Hematopoietic multipotent progenitor cell treated with erythropoietin and hydrocortisone succinate and interleukin-3 and kit ligand, for 15 days (in vitro differentiated cells): ENCODE measurements at places on chromosomes 4 and X.

GRCh38 chr4:22780317-22780716 lies 87.6 kb downstream of the GBA3 start:
- DNase-seq: no peak

GRCh38 chr4:188396037-188396436 lies 256.8 kb downstream of the TRIML1 start:
- no peak for DNase-seq

GRCh38 chr4:2125023-2125422 lies 65.9 kb downstream of the NAT8L start:
- DNase-seq: no peak

GRCh38 chr4:158997660-158998349 lies 105.1 kb upstream of the RAPGEF2 start:
- DNase-seq: no peak

- no peak for DNase-seq
These were observed 3.4 kb upstream of the USP53 start for GRCh38 chr4:119209077-119209476.

DNA sequence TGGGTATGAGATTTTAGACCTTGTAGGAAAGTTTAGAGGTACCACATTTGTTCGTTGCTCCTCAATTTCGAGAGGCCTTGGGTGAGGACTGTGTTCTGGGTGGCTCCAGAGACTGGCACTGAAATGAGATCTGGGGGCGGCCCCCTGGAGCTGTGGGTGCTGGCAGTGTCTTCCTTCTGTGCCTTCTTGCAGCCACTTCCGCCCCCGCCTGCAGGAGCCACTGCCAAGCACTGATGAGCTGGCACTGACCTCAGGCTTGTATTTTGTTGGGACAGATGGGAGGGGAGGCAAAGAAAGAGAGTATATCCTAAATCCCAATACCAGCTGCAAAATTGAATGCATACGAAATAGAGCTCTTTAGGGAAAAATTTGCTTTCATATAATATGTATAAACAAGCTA lies 64.5 kb upstream of the CLDN34 start:
- DNase-seq: no peak

GRCh38 chr4:150018257-150018656 lies 60.0 kb upstream of the DCLK2 start:
- DNase-seq: no peak

DNA sequence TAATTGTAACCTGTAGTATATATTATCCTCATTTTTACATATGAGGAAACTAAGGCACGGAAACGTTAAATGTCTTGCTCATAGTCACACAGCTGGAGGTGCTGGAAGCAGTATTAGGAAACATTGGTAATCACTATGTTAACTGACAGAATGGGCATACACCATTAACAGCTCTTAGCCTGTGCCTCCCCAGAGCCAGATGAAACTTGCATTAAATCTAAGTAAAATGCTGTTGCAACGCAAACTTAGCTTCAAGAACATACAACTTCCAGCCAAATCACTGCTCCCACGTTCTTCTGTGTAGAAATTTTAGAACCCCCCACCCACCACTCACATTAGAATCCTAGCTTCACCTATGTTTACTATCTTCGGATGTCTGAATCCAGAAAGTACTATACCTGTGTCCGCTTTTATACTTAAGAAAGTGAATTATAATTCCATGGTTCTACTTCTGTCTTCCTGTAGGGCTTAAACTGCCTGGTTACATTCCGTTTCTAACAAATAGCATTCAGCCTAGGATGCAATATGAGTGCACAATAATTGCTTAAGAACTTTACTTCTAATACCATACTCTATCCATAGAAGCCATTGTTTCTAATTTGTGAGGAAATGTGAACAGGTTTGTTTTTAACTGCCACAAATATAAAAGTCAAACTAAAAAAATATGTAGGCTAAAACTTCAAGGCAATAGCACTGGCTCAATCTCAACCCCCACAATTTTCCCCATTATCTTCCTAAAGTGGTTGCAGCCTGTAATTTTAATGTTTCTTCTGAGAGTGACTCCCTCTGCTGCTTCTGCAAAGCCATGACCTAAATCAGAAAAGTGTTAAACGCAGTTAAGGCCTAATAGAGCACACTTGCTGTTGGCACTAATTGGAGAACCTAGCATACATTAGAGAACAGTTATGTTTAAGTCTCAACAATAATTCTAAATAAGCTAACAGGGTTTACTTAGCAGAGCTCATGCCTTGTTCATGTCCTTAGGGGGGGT lies 4.4 kb downstream of the UNC5C start:
- no peak for DNase-seq

DNA sequence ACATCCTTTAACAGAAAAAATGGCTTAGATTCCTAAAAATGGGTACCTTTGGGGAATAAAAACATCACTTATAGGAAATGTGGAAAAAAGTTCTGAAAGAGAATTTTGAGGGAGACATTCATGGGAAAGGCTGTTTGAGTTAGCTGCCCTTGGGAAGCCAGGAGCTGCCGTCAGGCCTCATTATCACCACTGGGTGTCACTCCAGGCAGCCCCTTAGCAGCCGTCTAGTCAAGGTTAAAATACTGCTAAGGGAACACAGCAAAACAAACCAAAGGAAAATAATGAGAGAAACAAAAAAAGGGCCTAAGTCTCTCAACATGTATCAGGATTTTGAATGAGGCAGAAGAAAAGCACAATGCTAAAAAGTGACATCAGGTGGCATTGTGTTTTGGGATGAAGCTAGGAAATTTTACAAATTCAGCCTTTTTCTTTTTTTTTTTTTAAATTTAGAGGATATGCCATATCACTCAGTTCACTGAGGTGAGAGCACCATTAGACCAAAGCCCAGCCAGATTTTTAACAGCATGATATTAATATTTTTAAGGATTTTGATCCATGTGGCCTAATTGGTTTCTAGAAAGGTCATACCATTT lies 235.3 kb downstream of the GPAT3 start:
- peak; percentile 34 for DNase-seq

DNA sequence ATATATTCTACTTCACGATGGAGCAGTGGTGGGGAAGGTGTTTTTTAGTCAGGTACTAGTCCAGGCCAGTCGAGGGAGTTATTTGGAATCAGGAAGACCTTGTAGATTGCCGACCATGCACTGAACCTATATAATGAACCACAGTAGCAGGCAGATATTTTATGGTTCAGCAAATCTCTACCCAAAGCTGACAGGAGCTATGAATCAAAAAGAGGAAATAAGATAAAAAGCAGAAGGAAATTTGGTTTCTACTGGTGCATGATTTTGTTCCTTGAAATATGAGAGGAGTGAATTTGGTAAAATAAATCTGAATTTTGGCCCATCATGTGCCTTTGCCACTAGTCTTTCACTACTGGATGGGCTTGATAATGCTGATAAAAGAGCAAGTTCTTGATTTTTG lies 924.3 kb upstream of the DIAPH2 start:
- no peak for DNase-seq

DNA sequence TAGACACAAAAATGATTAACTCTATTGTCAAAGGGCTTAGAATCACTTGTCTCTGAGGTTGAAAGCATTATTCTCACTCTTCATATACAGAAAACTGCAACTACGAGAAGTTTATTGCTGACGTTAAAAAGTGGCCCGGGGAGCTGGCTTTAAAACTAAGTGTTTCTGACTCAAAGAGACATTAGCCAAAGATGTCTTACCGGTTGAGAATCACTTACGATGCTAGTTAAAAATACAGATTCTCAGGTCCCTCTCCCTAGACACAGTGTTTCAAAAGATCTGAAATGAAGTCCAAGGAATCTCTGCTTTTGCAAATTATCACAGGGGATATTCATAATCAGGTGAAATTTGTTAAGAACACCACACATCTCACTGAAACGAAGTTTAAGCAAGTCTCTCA lies 1.2 kb downstream of the GNPDA2 start:
- DNase-seq: no peak

DNA sequence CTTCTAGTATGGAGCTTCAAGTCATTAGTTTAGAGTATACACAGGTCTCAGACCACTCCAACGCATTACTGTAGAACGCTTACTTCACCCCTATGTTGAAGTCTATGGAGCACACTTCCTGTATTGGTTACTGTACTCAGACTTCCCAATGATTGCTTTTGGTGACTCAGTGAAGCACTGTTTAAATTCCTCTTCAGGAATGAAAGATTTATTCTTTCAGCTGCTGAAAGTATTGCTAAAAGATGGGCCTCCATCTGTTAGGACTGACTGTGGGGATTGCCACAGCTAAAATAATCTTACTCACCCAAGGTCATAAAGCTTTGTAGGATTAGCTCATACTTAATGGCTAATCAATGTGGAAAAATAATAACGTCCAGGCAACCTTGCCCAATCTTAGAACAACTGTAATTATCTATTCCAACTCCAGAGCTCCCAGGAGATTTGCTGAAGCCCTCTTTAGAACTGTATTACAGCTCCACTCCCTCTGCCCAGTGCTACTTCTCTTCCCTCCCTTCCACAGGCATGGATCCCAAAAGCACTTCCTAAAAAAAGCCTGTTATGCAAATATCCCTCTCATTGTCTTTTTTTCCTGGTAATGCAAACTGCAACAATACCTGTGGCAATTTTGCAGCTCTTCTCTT lies 281.9 kb upstream of the HS3ST1 start:
- no peak for DNase-seq

DNA sequence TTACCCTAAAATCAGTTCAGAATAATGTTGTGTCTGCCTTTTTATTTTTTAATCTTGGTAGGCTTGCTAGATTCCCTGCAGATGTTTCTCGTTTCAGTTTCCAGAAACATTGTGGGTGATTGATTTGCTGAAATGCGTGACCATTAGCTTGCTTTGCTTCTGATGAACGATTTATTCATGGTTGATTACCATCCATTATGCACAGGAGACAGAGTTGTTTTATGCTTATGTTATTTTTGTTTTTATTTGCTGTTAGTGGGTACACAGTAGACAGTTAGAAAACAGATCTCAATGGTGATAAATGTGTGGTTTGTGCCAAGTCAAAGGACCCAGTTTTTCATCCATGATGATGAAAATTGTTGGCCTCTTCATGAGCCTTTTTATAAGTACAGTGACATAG lies 455.6 kb upstream of the BOD1L1 start:
- no peak for DNase-seq

DNA sequence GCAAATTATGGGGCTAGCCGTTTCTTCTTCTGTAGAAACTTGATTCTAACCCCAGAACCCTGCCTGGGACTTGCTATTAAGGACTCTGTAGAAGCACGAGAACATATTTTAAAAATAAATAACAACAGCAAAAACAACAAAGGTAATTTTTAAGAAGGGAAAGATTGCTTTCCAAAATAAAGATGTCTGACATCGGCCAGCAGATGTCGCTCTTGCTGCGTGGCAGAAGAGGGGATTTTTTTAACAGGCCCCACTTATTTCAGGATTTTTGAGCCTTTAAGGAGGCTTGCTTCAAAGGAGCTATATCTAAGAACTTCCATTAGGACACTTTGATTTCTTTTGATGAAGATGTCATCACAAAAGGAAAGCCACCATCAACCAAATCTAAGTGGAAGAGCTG lies 62.8 kb upstream of the EGFL6 start:
- peak; percentile 62 for DNase-seq

DNA sequence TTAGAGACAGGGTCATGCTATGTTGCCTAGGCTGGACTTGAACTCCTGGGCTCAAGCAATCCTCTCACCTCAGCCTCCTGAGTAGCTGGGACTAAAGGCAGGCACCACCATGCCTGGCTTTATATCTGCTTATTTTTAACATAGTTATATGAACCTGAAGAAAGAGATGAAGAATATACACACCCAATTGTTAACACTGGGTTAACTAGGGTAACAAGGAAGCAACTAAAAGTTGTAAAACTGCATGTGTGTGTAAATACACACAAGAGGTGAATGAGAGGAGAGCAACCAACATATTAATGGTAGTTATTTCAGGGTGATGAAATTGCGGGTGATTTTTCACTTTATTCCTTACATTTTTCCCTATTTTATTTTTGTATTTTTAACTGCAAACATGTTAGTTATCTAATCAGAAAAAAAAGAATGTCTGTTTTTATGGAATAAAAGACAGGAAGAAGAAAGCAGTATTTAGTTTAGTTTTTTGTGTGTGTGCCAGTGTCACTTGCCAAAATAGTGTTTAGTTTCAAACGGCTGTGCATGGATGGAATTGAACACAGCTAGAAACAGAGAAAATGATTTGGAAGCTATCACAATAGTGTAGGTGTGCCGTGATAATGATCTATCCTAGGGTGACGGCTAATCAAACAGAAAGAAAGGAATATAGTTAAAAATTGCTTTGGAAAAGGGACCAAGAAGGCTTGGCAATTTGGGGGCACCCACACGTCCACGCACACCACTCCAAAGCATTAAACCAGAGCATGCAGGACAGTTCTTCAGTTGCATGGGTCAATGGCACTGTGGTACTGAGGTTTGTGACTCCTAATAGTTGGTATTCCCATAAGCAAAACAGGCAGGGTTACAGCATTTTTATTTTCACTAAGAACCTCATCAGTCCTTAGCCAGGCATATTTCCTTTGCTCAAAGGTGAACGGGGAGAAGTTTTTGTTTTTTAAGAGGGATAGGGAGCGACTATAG lies 89.1 kb upstream of the KLHL13 start:
- no peak for DNase-seq

DNA sequence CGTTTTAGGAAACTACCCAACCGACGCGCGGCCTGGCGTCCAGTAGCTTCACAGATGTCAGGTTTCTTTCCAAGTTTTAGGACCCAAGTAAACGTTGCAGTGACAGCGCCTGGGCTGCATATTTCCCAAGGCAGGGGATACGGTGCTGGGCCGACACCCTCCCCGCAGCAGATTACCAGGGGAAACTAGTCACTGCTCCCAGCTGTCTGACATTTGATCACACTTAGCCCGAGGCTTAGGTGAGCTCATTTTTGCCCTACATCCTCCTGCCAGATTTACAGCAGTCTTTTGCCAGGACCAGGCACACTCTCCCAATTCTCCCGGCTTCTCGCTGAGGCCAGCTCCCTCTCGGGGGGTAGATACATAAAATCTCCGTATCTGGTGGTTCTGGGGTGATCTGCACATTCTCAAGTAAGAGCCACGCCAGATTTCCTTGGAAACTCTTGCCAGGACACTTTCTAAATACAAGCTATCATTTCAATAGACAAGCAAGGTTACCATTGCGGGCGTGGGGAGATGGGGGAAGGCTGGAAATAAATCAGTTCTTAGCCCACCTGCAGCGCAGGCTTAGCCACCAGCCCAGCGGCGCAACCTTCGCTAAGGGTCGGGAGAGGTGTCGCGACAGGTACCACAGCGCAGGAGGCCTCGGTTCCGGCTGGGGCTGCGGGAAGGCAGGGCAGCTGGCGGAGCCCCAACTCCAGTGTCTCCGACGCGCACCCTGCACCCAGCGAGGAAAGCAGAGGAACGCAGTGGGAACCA lies 2.5 kb upstream of the SOX3 start:
- no peak for DNase-seq
